Sciatic nerve (tissue), 2 donors: ENCODE measurements at places on chromosomes 16 and 17.

DNA sequence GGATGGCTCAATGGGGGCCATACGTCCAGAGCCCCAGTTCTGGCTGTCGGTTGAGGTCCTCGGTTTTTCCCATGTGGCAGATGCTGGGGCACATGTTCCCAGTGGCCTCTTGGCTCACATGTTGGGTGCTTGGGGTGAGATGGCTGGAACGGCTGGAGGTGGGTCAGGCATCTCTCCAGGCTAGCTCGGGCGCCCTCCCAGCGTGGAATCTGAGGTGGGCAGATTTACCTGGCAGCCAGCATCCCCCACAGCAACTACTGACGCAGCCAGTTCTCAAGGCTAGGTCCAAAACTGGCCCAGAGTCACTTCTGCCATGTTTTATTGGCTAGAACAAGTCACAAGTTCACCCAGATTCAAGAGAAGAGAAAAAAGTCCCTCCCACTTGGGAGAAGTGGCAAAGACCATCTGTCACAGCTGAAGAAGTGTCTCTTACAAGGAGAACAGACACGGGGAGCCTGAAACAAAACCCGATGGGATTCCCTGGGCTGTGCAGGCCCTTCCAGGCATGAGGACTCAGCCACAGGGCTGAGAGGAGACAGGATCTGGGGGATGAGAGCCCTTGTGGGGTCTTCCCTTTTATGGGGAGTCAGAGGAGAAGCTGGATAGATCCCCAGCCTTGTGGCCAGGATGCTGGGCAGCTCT is 15.2 kb downstream of the ACE start:
- DNase-seq = no peak

- no peak for DNase-seq
These were observed 53.1 kb upstream of the CLEC18B start for GRCh38 chr16:74474416-74474815.

- no peak for DNase-seq
These were observed 38.3 kb downstream of the CCDC182 start for GRCh38 chr17:57706761-57707160.

DNA sequence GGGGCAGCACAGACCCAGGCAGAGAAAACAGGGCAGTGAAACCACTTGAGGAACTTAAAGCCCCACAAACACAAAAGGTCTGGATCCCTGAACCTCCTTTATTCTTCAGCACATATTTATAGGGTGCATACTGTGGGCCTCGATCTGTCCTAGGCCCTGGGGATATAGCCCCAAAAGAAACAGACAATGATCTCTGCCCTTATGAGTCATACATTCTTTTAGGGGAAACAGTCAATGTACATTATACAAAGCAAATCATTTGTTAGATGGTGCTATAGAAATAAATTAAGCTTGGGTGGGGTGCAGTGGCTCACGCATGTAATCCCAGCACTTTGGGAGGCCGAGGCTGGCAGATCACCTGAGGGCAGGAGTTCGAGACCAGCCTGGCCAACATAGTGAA is 10.0 kb upstream of the HES7 start:
- no peak for DNase-seq

DNA sequence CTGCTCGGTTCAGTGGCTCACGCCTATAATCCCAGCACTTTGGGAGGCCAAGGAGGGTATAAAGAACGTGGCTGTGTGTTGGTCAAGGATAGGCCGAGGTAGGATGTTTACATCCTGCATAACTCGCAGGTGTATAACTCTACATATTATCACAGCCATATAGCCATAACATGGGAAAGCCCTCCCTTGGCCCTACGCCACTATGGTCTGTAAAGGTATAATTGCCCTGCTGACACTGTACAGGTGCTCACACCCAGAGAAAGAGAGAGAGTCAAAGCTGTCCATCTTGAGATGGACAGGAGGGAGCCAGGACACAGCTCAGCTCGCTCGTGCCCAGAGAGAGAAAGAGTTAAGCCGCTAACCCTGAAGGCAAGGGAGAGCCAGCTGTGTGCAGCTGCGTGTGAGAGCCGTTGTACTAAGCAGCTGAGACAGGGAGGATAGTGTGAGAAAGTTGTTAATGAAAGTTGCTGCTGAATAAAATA is 30.4 kb upstream of the DHX8 start:
- no peak for DNase-seq

GRCh38 chr16:87966064-87966645 is 14.9 kb downstream of the BANP start:
- no peak for DNase-seq
